Activated CD4-positive, alpha-beta T cell treated with anti-CD3 and anti-CD28 coated beads for 24 hours (primary cell): ENCODE measurements at places on chromosomes 16 and 17.

DNA sequence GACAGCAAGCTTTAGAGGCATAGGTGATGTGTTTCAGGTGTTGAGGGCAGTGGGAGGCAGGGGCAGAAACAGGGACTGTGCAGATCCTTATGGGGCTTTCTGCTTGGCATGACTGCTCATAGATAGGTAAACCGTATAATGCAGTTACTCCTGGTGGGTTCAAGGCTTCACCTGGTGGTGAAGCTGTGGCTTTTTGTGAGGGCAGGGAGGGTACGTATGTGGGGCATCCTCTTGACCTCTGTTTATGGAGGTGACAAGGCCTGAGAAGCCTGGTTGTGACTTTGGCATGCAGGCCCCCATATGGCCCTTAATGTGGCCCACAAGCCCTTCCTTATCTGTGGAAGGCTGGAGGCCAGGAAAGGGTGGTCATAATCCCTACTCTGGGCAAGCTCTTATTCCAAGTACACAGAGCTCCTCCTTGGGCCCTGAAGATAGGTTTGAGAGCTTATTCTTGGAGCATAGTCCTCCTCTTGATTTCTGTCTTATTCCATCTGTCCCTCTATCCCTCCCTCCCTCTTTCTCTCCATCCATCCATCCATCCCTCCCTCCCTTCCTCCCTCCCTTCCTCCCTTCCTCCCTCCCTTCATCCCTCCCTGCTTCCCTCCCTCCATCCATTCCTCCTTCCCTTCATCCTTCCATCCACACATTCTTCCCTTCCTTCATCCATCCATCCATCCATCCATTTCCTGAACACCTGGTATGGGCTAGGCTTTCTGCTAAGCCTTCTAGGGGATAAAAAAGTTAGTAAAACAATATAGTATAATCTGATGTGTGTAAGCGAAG, 1.3 kb upstream of the CCL16 start:
- no peak for DNase-seq

DNA sequence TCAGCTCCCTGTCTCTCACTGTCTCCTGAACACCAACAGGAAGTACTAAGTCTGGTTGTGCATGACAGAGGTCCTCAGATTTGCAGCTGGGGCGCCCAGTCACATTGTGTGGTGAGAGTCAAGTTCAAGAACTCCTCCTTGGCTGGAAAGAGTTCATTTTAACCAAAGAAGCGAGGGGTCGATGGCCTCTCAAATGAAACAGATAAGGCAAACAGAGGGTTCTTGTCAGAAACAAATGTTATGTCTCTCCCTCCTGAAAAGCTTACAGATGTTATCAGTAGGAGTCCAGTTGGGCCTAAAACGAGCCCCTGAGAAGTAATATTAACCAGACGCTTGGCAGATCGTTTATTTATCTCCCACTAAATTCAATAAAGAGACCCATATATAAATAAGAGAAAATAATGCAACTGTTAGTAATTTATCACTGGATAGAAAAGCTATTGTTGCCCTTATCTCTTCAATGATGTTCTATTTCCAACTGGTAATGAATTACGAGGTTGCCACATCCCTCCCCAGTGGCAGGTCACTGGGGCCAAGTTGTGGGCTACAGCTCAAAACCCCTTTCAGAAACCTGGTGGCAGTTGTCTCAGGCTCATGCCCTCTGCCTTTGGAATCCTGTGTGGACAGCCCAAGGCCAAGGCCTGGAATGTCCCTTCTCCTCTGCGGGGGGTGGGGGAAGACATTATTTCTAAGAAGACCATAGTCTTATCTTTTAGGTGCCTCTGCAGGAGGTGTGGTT, 307.5 kb upstream of the DYNLRB2 start:
- DNase-seq: no peak

GRCh38 chr16:12406926-12407690, 396.6 kb downstream of the CPPED1 start:
- no peak for DNase-seq

GRCh38 chr17:32482568-32483320, 4.0 kb upstream of the CDK5R1 start:
- no peak for DNase-seq

- no peak for DNase-seq
Observed at GRCh38 chr17:18356624-18357023, 6.7 kb downstream of the SHMT1 start.

GRCh38 chr17:59859444-59860025, 33.2 kb downstream of the TUBD1 start:
- no peak for DNase-seq

DNA sequence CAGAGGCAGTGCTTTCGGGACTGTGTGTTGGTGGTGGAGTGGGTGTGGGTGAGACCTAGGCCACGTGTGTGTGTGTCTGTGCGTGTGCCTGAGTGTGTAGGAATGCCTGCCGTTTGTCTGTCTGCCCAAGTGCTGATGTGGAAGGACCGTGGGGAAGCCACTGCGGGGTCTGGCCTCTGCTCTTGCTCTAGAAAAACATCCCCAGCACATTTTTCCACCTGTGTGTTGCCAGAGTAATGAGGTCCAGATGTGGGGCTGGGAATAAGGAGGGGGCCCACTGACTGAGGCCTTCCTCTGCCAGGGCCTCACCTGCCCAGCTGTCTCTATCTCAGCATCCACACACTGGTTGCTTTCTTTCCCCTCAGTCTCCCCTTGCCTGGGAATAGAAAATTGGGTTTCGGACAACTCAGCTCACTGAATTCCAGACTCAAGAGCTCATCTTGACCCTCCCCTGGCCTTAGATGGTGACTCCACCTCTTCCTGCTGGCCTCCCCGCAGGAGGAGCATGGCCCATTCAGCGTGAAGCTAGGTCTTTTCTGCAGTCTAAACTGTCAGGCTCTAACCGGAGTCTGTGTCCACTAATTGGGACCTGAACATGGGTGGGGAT, 7.6 kb downstream of the SGCA start:
- DNase-seq: no peak

DNA sequence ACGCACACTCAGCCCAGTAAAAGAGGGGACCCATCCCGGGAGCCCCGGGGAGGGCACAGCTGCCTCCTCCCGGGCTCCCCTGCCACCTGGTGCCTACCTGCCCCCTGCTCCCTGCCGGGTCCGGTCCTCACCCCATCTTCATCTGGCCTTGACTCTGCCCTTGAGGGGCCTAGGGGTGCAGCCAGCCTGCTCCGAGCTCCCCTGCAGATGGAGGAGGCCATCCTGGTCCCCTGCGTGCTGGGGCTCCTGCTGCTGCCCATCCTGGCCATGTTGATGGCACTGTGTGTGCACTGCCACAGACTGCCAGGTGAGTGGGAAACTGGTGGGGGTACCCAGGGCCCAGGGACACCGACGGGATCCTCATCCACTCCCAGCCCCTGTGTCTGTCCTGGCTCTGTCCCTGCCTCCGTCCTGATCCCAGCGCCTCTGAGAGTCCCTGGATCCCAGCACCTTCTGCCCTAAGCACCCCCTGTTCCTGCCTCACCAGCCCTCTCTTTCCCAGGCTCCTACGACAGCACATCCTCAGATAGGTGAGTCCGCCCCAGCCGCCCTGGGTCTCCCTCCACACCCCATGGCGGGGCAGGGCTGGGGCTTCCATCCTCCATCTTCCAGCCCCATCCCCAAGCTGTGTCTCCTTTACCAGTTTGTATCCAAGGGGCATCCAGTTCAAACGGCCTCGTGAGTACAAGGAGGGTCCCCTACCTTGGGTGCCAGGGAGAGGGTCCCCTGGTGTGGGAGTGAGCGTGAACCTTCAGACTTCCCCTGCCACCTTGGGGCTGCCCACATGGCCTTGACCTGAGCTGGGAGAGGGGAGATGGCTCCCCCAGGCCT, 574 bp downstream of the LAT start:
- DNase-seq: no peak

- DNase-seq: no peak
Observed at GRCh38 chr16:23847948-23848347, 12.2 kb downstream of the PRKCB start.

- no peak for DNase-seq
Observed at GRCh38 chr17:632560-632959, 82.1 kb downstream of the VPS53 start.
